ENCODE measurements at places on chromosomes 6 and 20.

- no peak for DNase-seq
Measured at GRCh38 chr20:50532221-50532620, 22.0 kb downstream of the PTPN1 start.

DNA sequence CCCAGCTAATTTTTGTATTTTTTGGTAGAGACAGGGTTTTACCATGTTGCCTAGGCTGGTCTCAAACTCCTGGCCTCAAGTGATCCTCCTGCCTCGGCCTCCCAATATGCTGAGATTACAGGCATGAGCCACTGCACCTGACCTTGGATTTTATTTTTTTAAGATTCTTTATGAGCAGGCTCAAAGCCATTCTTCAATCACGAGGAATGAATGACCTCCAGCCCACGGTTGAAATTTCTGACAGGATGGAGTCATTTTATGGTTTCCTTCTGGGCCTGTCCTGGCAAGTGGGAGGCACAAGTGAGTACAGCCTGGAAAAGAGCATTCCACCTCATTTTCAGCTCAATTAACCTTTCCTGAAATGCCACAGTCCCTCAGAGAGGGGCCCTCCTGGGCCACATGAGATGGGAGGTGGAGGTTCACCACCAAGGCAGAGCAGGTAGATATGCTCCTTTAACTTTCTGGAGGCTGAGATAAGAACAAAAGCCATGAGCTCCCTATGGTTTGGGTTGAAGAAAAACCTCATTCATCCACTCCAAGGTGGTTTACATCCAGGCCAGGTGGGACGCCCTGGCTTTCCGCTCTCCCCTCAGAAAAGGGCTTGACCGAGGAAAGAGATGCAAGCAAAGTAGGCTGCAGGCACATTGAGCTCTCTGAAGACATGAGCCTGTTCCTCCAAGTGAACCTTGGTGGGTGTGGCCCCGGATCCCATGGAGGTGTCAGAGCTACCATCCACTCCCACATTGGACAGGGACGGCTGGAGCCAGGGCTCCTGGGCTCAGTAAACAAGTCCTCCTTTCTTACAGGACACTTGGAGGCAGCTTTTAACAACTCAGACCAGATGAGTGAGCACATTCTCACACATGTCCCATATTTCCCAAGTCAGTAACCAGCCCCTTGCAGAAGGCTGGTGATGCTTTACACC lies 208.5 kb upstream of the SSTR4 start:
- DNase-seq = no peak

- DNase-seq = no peak
Measured at GRCh38 chr20:3847429-3847940, 851 bp downstream of the MAVS start.

GRCh38 chr6:52976591-52977035 lies 18.5 kb downstream of the GSTA4 start:
- DNase-seq = no peak

GRCh38 chr6:7939864-7940228 lies 29.3 kb upstream of the TXNDC5 start:
- no peak for DNase-seq

DNA sequence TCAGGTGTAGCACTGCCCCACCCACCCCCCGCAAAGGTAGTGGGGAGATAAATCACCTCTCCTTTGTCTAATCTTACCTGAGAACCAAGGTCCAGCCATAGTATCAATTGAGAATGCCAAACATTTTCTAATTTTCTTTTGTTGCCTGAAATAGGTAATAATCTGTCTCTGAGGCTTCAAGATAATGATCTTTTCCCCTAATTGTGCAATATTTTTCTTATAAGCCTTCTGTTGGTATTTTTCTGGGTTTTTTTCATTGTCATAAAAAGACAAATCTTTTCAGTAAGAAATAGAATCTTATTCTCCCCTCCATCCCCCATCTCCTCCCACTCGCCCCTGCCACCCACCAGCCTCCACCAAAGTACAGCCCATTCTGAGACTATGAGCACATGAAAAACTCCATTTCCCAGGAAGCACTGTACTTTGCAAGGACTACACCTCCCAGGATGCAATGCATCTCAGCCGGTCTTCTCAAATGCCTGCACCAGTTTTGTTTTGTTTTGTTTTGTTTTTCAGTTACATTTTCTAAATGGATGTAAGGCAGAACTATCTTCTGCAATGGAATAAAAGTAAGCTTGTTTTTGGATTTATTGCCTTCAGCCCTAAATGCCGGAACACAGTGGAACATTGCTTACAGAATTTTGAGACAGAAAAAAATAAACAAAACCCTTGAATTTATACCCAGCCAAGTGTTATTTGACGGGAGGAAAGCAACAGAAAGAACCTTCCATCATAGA lies 268.0 kb downstream of the TFAP2A start:
- DNase-seq = no peak

- DNase-seq = no peak
Measured at GRCh38 chr6:131163886-131164285, 28.6 kb downstream of the AKAP7 start.

DNA sequence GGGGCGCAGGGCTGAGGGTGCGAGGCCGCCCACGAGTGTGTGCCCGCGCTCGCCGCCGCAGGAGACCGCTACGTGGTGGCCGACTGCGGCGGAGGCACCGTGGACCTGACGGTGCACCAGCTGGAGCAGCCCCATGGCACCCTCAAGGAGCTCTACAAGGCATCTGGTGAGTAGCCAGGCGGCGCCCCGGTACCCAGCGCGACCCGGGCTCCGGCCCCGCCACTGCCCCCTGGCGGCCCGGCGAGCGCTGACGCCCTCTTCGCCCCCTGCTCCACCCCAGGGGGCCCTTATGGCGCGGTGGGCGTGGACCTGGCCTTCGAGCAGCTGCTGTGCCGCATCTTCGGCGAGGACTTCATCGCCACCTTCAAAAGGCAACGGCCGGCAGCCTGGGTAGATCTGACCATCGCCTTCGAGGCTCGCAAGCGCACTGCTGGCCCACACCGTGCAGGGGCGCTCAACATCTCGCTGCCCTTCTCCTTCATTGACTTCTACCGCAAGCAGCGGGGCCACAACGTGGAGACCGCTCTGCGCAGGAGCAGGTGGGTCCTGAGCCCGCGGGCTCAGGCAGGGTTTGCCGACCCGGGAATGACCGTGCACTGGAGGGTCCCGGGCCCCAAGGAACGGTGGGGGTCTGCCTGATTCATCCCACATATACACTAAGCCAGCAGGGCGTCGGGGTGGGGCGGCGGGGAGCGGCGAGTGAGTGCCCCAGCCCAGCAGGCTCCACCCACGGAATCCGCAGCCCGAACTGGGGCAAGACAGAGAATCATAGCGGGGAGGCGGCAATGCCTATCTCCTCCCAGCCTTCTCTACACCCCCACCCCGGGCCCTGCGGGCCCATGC lies 17.4 kb downstream of the HSPA12B start:
- DNase-seq = peak; percentile 13

Measured in activated CD4-positive, alpha-beta T cell treated with anti-CD3 and anti-CD28 coated beads, Interleukin-2, amount 50 U/mL, for 4 hours (primary cell).